Smooth muscle cell of the pulmonary artery (primary cell): ENCODE measurements at places on chromosomes 4 and X. TPM values are rescaled to one million over a fixed set of nuclear protein-coding genes. Genes with fewer than 3 reads are reported as not detected.

Gene IL1RAPL1
- total RNA-seq: 0.69 and 0.78 TPM in 2 replicates

Gene NLGN3
- total RNA-seq: 0.26 and 0.39 TPM in 2 replicates

Gene BEX1
- 8.7 and 12.6 TPM in 2 replicates for total RNA-seq

Gene TMPRSS11B
- total RNA-seq: not detected in 2 replicates

Gene MAP3K15
- 0.03 and 0.13 TPM in 2 replicates for total RNA-seq

Gene KLHL34
- not detected in 2 replicates for total RNA-seq

Gene CABS1
- total RNA-seq: not detected in 2 replicates

Gene PAGE4
- total RNA-seq: not detected in 2 replicates

Gene GAGE12F
- total RNA-seq: not detected in 2 replicates

Gene CFAP47
- total RNA-seq: not detected in 2 replicates

Gene RENBP
- total RNA-seq: 7.6 and 8.9 TPM in 2 replicates

Gene EGF
- total RNA-seq: 0.36 and 1.0 TPM in 2 replicates

Gene HMX1
- total RNA-seq: not detected in 2 replicates

Gene SSX3
- total RNA-seq: not detected in 2 replicates

Gene GABRG1
- total RNA-seq: under 0.01 TPM in 1 of 2 replicates, not detected in the other

Gene FGFBP1
- total RNA-seq: not detected in 2 replicates

Gene TMEM150C
- total RNA-seq: 0.33 and 0.53 TPM in 2 replicates

Gene AGTR2
- total RNA-seq: not detected in 2 replicates

Gene FAT1
- 538 and 677 TPM in 2 replicates for total RNA-seq

Gene CYLC1
- not detected in 2 replicates for total RNA-seq

Gene TRIM61
- total RNA-seq: 0.99 and 3.0 TPM in 2 replicates

Gene MAGEA4
- total RNA-seq: not detected in 2 replicates

Gene ASB12
- not detected in 2 replicates for total RNA-seq
